ENCODE measurements at places on chromosomes 1 and 21.
A peak's percentile ranks its signal among the peaks of the same experiment; 100 is the strongest.

DNA sequence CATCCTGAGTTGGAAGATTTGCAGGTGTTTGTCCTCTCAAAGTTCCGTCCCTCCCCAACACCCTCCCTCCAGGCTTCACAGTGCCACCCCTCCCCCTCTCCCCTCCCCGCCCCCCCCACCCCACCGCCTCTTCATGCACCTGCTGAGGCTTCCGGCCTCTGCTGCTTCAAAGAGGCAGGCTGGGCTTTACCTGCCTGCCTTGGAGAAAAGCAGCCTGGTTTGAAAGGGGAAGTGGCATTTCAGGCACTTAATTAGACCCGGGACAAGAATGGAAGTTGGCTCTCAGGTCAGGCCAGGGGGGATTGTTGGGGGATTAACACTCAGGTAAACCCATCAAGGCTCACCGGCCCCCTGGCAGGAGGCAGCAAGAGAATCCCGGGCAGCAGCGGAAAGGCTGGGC lies 21.1 kb downstream of the PAX7 start:
- no peak for DNase-seq

DNA sequence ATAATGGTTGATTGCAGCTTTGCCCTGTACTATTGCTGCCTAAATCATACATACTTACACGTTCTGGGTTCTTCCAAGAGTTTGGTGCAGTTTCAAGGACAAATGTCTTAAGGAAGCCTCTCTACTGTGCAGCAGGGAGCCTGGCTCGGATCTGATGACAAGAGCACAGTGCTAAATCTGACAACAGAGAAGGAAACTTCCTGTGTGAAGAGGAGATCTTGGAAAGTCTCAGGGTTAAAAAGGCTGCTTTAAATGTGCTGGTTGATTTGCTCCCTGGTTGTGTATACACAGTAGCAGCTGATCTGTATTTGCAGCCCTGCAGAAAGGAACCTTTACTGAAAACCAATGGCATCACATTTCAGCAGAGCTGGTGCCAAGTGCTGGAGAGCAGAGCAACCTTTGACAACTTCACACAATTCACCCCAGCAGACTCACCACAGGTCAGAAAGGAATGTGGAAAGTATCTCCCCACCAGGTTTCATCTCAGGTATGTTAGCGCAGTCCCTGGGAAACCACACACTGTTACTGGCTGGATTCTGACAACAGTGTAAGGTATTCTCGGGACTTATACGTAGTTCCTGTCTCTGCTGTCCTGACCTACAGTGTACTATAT lies 355.0 kb upstream of the ESRRG start:
- no peak for DNase-seq

DNA sequence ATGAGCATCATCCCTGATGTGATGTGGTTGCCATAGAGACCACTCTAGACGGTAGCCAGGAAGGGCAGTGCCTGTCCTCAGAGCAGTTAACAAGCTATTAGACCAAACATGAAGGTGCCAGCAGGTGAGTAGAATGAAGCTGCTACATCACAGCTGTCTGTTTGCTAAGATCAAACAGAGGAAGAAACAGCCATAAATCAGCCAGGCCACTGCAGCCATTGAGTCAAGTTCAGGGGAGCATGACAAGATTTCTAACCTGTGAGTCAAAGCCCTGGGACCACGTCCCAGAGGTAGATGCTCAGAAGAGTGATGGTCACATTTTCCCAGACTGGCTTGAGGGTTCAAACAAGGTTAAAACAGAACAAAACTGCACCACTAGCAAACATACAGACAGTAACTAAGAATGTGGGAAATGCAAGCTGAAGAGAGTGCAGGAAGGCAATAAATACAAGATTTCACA lies 450.6 kb upstream of the DAB1 start:
- no peak for DNase-seq

- no peak for DNase-seq
Measured at GRCh38 chr21:41211060-41211805, 43.3 kb downstream of the BACE2 start.

GRCh38 chr1:1120866-1121591 lies 5.1 kb upstream of the C1orf159 start:
- no peak for DNase-seq

- DNase-seq = peak; percentile 52
Measured at GRCh38 chr1:87331365-87332241, 2.9 kb downstream of the LMO4 start.

DNA sequence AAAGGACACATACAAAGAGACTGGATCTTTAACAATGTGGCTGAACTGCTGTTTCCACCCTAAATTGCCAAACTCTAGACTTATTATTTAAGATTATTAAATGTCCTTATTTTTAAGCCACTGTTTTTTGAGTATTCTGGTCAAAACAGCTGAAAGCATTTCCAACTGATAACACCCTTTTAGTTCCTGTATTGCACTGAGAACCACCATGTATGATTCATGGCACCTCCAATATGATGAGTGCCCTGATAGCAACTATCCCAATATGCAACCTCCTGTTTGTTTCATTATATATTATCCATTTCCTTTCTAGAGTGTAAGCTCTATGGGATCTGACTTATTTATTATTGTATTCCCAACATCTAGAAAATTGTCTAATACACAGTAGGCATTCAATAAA lies 269.4 kb downstream of the HHIPL2 start:
- no peak for DNase-seq

GRCh38 chr1:87715052-87715451 lies 386.4 kb downstream of the LMO4 start:
- no peak for DNase-seq

DNA sequence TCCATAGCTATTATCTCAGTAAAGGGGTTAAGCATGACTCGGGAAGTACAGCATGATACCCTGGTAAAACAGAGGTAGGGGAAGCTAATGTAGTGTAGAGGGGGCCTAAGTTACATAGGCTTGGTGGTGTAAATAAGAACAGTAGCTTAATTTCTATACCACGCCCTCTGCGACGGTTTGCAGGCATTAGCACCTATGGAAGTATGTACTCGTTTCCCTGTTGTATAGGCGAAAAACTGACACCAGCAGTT lies 470 bp upstream of the NAXE start:
- no peak for DNase-seq

GRCh38 chr1:82538876-82539275 lies 738.1 kb downstream of the ADGRL2 start:
- DNase-seq = no peak

DNA sequence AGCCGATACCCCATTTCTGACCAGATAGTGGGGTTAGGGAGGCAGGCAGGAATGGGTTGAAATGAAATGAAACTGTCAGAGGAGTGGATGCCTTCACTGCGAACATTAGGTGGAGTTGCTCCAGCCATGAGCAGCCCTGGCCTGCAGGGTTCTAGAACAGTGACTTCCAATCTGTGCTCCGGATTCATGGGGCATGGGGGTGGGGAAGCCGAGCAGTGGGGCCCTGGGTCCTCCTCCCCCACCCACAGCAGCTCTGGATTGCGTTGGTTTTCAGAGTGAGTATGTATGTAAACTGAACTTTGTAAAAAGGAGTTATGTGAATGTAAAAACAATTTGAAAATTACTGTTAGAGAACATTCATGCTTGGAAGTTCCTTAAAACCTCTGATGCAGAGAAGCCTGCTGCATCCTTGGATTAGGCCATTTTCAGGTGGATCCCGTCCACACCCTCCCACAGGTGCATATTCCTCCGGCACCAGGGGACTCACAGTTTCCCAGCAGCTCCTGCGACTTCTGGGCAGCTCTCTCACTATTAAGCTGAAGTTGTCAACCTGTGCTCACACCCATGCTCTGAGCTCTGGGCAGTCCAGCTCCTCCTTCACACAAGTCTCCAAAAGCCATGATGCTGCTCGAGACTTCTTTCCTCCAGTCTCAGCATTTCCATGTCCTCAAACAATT lies 54.4 kb upstream of the EDN2 start:
- DNase-seq = no peak

DNA sequence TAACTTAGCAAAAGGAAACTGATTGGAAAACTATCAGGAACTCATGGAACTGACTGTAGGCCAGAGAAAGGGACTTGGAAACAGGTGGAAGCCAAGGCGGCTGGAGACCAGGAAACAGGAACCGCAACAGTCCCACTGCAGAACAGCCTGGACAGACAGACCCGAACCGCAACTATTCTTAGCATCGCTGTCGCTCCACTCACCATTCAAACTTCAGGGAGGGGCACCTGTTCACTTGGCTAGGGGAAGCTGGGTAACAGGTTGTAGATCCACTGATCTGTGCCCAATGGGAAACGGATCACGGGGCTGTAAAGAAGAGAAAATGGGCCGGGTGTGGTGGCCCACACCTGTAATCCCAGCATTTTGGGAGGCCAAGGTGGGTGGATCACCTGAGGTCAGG lies 61.9 kb downstream of the CLSTN1 start:
- DNase-seq = no peak

GRCh38 chr1:149903836-149904491 lies 4.6 kb downstream of the BOLA1 start:
- no peak for DNase-seq

- no peak for DNase-seq
Measured at GRCh38 chr1:204924013-204924759, 53.5 kb downstream of the NFASC start.

- no peak for DNase-seq
Measured at GRCh38 chr21:26433386-26433785, 139.7 kb downstream of the CYYR1 start.

DNA sequence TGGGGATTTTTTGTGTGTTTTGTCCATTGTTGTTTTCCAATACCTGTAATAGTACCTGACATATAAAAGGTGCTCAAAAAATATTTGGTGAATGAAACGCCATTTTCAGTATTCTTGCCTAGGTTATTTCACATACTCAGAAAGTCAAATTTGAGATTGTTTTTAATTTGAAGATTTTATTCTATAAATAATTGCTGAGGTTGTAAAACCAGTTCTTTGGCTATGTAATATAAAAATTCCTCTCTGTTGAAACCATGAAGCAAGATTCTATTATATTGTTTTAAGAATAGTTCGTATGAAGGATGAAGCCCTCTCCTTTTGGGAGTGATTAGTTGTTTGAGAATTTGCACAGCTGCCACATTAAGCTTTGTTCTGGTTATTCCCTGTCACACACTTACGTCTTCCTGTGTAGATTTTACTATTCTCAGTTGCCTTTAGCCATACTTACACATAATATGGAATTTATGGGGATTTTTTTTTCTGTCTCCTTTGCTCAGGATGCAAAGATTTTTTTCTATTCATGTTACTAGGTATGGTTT lies 60.2 kb upstream of the MPC2 start:
- no peak for DNase-seq

DNA sequence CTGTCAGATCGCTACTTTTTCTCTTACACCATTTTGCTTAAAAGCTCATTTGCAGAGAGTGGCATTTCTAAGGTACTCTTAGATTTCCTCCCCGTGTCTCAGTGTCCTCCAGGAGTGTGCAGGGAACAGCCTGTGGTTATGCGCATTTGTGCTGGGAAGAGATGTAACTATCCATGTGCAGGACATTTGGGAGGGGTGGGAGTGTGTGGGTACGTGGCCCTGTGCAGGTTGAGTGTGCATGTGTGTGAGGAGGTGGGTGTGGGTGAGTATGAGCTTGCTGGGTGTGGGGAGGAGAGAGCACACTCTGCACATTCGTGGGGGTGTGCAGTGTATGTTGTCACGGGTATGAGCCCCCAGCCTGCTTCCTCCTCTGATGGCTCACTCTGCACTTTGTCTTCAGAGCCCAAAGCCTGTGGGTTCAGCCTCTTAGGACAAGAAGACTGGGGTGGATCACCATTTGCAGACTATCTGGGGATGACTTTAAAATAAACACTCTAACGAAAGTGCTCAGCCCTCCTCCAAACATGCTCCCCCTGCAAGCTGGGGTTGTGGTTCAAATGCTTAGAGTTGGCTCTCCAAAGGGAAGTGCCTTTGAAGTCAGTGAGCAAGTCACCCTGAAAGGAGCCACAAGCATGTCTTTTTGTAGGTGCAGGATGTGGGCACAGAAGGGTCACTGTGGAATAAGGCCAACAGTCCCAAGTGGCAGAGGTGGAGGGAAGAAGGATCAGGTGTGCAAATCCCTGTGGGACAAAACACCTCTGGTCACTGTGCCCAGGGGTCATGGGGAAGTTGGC lies 295.4 kb downstream of the RRAGC start:
- DNase-seq = no peak

DNA sequence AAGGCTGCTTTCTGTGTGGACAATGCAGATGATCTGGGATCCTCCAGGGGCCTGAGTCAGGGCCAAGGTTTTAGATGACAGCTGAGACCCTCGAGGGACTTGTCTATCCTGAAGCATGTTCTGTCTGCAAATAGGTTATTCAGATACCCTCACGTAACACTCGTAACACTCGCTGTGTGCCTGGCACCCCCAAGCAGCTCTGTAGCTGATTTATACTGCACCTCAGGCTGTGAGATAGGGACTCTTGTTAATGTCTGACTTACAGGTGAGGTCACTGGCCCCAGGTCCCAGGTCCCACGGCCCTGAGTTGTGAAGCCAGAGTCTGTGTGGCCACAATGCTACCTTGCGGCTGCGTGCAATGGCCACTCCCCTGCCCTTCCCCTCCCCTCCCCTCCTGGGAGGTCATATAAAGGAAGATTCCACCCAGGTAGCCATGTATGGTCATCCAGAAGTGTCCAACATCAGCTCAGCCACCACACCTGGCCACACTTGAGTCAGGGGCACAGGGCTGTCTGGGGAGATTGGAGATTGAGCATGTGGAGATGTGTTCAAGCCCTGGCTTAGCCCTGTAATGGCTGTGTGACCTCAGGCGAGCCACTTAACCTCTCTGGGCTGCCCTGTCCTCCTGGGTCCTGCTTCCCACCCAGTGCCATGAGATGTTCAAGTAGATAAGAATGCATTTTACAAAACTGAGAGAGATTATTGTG lies 687.7 kb downstream of the MATN1 start:
- no peak for DNase-seq

GRCh38 chr1:14682941-14683621 lies 84.6 kb downstream of the KAZN start:
- no peak for DNase-seq

- DNase-seq = no peak
Measured at GRCh38 chr1:76759171-76759860, 108.0 kb upstream of the ST6GALNAC5 start.

GRCh38 chr1:66138613-66139012 lies 345.9 kb downstream of the PDE4B start:
- DNase-seq = no peak

GRCh38 chr1:225720937-225721336 lies 56.7 kb upstream of the SRP9 start:
- DNase-seq = no peak

- no peak for DNase-seq
Measured at GRCh38 chr1:16174886-16175598, 19.2 kb upstream of the EPHA2 start.

DNA sequence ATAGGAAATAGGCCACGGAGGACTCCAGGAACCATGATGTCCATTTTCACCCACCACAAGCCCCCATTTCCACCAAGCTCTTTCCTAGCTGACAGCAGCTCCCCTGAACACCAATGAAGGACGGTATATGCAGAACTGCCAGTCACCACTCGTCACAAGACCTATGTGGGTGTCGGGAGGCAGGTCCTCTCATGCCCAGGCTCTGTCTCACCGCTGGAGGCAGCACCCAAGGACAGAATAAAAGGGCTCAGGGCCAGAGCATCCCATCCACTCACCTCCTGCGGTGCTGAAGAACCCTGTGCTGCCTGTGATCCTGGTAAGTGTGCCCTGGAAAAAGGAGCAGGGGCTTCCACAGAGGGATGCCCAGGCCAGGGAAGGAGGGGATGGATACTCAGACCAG lies at the start of gene LCE1F:
Gene LCE1F, plus strand, starts transcription at position 266 of the 400 bp plus-strand sequence. CDS start 1,232 bp downstream, outside the sequence.
- no peak for DNase-seq

GRCh38 chr1:231722356-231722755 lies 95.8 kb downstream of the DISC1 start:
- DNase-seq = no peak

Data from stimulated activated CD8-positive, alpha-beta memory T cell treated with anti-CD3 and anti-CD28 coated beads, Interleukin-7, amount 100 ng/mL, for 1 hour (primary cell).